Right lung (tissue), 10 donors: ENCODE measurements at places on chromosomes 3 and 15. TPM values are rescaled to one million over a fixed set of nuclear protein-coding genes. Genes with fewer than 3 reads are reported as not detected.

GRCh38 chr15:74531144-74531811, 9.7 kb upstream of the ARID3B start:
- no peak for DNase-seq

DNA sequence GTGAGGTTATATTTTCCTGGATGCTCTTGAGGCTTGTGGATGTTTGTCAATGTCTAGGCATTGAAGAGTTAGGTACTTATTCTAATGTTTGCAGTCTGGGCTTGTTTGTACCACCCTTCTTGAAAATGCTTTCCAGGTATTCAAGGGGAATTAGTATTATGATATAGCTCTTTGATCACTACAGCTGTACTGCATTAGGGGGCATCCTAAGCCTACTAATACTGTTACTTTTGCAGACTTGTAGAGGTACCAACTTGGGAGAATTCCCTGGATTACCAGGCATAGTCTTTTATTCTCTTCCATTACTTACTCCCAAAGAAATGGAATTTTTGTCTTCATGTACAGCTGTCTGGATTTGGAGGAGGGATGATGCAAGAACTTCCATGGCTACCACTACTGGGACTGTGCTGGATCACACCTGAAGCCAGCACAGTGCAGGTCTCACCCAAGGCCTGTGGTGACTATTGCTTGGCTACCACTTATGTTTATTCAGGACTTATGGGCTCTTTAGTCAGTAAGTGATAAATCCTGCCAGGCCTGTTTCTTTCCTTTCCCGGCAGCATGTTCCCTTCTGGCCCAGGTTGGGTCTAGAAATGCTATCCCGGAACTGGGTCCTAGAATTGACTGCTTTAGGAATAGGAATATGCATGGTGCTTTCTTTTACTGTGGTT, 402.9 kb downstream of the IL20RB start:
- DNase-seq: no peak

DNA sequence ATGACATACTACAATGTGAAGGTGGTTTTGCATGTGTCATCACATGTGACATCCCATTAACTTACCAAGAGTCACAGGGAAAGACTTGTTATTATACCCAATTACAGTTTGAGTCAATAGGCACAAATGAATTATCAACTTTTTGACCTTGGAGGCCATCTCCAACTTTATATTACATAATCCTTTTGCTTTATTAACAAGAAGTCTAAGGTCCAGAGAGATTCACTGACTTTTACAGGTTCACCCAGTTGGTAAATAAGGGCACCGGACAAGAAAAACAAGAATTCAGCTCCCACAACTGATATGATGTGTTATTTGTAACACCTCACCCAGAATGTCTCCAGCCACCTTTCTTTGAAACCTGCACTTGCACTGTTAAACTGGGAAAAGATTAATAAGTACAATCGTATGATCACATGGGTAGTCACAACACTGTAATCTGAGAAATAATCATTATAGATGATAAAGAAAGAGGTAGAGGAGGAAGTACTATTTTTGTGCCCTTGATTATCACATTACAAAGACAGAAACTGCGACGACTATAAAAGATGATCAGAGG, 928.9 kb downstream of the FHIT start:
- no peak for DNase-seq

DNA sequence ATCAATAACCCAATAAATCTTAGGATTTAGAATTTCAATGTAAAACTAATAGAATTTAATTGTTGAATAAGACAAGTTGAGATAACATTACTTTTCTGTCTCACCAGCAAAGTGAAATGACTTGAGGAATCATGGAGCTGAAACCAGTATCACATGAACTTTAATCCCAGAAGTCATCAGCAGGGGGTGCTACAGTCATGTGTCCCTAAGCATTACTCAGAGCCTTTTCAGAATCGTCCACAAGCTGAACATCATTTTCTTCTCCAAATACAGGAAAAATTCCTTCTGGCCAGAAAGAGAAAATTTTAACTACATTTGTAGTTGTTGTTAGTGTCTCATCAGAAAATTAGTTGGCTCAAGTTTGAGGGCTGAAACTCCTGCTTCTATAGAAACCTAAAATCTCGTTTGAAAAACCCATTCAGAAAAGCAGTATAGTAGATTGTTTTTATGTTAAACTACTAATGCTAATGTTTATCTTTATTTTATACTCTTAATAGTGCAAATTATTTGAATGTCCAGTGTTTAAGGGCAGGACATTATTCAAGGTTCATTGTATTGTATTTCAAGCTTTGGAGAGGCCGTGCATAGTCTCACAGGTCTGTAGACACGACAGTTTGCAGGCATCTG, 384.1 kb downstream of the PLOD2 start:
- DNase-seq: peak; percentile 42

DNA sequence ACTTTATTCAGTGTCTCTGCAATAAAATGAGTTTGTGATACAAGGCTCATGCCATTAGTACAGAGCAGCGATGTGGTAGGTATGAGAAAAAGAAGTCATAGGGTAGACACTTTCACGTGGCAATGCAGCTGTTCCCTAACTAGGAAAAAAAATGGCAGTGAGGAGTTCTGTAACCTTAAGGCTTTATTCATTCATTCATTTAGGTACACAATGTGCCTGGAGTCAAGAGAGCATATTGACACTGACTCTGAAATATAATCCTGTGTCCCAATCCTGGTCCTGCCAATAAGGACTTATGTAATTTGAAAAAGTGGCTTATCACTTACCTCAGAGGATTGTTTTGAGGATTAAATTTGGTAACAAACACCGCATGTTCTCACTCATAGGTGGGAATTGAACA, 173.0 kb upstream of the AZI2 start:
- DNase-seq: no peak

DNA sequence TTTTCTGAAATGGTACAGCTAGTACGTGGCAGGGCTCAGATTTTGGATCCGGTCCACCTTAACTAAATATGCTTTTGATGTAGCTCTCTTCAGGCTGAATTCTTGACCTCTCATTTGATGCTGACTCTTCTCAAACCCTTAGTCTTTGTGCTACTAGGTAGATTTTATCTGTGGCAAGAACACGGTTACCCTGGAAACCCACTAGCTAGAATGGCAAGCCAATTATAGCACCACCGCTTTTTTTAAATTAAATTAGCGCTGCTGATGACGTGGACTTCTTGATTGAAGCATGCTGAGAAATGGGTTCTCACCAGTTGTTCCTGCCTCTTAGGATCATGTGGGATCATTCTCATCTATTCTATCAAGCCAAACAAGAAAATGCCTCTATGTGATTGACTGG, 421.5 kb downstream of the LPP start:
- DNase-seq: no peak

DUOX1 gene
- polyA plus RNA-seq: 5.8 TPM

TMEM207 gene
- 0.17 TPM for polyA plus RNA-seq

C15orf62 gene
- polyA plus RNA-seq: 4.6 TPM
